Kidney (tissue), 22 donors: ENCODE measurements at places on chromosomes 1 and 21. TPM values are rescaled to one million over a fixed set of nuclear protein-coding genes. Genes with fewer than 3 reads are reported as not detected.
A peak's percentile ranks its signal among the peaks of the same experiment; 100 is the strongest.

Gene INKA2
- total RNA-seq: 5.6 TPM

DNA sequence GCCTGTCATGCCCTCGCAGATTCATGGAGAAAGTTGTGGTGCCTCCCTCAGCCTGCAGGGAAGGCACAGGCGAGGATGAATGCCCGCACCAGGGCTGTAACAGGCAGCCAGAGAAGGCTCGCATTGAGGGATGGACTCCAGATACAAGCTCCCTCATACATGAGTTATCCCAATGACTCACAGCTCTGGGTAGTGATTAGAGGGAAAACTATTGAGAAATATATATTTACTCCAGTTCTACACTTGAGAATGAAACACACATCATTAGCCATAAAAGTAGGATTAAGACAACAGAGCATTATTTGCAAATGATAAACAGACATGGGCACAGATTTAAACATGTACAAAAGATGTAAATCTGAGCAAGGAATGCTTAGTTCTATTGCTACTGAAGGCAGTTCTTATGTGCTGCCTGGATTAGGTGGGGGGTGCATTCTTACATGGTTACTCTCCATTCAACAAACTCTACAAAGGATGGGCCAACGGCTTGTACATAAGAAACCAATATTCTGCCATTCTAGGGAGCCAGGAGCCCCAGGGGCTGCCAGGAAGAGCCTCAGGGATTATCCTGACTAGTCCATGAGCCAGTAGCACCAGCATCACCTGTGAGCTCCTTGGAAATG is 97.9 kb downstream of the CSMD2 start:
- H3K36me3 ChIP-seq: no peaks in the 10 kb centered on the region
- H3K4me1 ChIP-seq: no peaks in the 10 kb centered on the region
- H3K4me3 ChIP-seq: no peak overlapping the region
- no peak overlapping the region for H3K27ac ChIP-seq

- no peaks in the 10 kb centered on the region for H3K27me3 ChIP-seq
- H3K27ac ChIP-seq: no peak overlapping the region
- no peaks in the 10 kb centered on the region for H3K4me1 ChIP-seq
- no peaks in the 10 kb centered on the region for H3K36me3 ChIP-seq
Measured at GRCh38 chr1:114037962-114038816, 58.9 kb downstream of the OLFML3 start.

Gene FMO1
- 16.5 TPM for total RNA-seq

Gene NUAK2
- total RNA-seq: 19.4 TPM

Gene CFHR5
- total RNA-seq: not detected

DNA sequence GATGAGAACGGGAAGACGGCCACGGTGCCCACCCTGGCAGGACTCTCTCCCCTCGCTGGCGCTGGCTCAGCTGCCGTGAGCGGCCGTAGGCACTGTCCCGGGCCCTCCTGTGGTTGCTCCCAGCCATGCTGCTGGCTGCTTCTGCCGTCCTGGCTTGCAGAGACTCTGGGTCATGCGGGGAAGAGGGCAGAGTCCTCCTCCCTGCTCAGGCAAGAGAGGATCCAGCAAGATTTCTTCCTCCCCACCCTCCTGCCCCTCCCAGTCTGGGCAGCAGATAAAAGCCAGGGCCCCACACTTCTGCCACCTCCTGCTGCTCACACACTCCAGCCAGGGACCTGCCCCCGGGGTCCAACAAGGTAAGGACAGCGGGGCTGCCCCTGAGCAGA is 60.1 kb downstream of the AGPAT3 start:
- peak overlapping the region; percentile 83 for H3K27ac ChIP-seq
- H3K27me3 ChIP-seq: no peaks in the 10 kb centered on the region
- H3K4me1 ChIP-seq: peaks cover 52% of the 10 kb centered on the region
- DNase-seq: no peak

Gene TDRD5
- total RNA-seq: 0.47 TPM

Gene LGR6
- 4.1 TPM for total RNA-seq

- H3K27me3 ChIP-seq: no peaks in the 10 kb centered on the region
- H3K36me3 ChIP-seq: no peaks in the 10 kb centered on the region
- no peak for DNase-seq
- H3K27ac ChIP-seq: no peak overlapping the region
Measured at GRCh38 chr1:89725631-89726030, 92.7 kb downstream of the LRRC8C start.
